ENCODE measurements at places on chromosomes 7 and 10.

DNA sequence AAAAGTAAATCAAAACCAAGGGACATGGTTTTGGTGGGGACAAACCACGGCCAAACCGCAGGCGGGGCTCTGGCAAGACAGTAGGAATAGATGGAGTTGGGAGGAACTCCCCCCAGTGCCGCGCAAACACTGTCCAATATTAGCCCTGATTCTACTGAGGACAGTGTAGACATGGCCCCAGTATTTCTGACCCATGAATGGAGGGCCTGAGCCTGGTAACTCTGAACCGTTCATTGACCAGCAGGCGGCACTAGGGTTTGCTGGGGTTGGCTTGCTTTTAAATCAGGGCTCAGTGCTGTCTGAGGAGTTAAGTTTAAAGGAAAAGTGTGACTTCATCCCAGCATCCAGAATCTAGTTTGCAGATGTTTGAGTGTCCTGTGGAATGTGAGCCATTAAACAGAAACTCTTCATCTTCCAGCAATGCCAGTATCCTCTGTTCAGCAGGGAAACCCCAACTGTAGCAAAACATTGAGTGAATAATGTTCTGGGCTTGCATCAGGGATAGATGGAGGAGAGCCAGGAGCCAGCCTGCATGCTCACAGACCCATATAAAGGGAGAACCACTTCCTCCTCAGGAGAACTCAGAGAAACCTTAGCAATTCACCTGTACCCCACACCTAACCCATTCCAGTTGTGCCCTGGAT lies 147.4 kb upstream of the PRSS58 start:
- no peak for DNase-seq

DNA sequence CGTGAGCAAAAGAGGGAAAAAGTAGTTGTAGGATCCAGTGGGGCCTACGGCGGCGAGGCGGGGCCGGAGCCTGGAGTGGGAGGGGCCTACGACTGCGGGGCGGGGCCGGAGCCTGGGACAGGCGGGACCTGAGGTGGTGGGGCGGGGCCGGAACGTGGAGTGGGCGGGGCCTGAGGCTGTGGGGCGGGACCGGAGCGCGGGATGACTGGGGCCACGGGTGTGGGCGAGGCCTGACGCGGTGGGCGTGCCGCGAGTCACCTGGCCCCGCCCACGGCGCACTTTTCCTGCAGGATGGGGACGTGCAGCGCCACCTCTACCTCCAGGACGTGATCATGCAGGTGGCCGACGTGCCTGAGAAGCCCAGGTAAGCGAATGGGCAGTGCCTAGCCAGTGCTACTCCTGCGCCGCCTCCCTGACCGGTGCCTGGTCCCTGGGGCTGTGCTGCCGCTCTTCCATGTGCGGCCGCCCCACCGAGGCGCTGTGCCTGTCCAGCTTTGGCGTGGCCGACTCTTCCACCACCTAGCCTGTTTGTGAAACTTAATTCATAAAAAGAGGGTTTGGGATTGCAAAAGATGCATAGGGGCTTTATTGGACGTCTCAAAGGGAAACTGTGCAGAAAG lies 496 bp downstream of the ZNF511 start:
- DNase-seq = peak; percentile 65

DNA sequence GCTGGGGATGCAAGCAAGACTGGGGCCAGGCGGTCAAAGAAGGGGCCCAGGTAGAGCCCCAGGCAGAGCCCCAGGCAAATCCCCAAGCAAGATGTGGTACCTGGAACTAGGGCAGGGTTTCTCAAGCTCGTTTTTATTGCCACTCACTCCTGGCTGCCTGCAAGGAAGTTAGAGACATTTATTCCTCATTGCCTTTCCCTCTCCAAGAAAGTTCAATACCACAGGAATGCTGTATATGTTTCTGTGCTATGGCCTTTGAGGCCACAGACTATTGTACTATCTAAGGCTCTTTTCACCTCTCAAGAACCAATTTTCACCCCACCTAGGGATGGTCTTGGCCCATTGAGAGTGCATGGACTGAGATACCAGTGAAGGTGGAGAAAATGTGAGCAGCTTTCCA lies 71.3 kb downstream of the TACC2 start:
- DNase-seq = no peak

DNA sequence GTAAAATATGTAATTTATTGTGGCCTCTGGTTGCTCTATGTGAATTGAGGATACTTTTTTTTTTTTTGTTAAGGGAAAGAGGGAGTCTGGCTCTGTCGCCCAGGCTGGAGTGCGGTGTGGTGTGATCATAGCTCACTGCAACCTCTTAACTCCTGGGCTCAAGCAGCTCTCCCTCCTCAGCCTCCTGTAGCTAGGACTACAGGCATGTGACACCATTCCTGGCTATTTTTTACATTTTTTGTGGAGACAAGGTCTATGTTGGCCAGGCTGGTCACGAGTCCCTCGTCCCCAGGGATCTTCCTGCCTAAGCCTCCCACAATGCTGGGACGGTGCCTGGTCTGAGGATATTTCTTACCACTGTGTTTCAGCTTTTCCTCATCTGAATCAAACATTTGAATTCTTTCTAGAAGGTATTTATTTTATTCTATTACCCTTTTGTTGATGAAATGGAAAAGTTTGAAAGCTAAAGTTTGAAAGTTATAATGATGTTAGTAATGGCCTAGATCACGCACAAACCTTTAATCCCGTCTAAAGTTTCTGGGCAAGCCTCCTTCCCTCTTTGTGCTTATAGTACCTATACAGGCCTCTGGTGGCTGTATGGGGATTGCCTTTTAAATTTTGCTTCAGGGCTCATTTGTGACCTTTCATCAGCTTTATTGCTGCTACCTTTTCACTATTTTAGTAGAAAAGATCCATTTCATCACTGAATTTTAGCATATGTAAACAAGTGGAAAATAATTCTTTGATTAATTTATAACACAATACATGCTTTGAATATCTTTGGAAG lies 2.0 kb downstream of the IFRD1 start:
- no peak for DNase-seq

GRCh38 chr10:65395631-65396030 lies 1530.2 kb upstream of the LRRTM3 start:
- no peak for DNase-seq

- DNase-seq = no peak
Measured at GRCh38 chr7:44213206-44213876, 12.6 kb downstream of the YKT6 start.

- peak; percentile 20 for DNase-seq
Measured at GRCh38 chr7:95772771-95773581, 622 bp downstream of the DYNC1I1 start.

DNA sequence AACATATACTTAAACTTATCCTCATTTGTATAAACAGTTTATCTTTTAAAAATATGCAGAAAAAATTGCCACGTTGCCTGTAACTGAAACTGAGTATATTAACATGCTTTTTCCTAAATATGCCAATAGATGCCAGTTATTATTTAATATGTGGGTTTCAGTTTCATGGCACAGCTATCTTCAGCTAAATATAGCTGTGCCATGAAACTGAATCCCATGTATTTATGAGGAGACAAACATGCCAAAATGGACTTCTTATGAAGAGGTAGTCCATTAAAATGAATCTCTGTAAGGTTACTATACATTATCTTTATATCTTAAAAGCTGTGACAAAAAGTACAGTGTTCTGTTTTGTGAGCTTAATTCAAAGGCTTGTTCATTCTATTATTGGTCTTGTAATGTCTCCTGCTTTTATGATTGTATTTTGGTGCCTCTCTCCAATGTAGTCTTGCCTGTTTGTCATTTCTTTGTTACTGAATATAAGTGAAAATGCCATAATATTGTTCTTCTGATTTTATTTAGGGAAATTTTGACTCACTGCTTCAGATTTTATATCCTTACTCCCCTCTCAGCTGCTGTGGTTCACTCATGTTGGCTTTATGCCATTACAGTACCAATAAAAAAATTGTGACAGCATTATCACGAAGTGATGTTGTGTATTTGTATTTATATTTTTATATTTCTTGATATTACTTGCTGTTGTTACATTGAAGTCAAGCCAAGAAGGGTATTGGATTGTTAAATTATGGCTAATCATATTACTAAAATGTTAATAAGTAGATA lies 34.3 kb upstream of the CACNA2D1 start:
- DNase-seq = no peak

- no peak for DNase-seq
Measured at GRCh38 chr10:110789604-110790433, 81.9 kb upstream of the PDCD4 start.

DNA sequence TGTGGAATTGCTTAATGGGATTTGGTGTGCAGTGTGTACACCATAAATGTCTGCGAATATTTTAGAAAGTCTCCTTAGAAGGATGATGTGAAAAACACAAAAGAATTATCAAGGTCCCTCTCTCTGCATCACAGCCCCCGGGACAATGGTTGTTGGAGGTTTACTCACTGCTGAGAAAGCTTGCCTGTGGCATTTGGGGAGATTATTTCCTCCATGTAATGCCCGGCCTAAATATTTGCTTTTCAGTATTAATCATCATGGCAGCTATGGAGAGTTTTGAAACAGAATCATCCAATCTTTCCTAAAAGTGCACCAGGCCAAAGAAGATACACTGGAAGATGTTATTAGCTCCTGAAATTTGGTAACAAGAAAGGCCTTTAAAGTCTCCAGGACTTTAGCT lies 113.8 kb upstream of the ADCY1 start:
- no peak for DNase-seq

DNA sequence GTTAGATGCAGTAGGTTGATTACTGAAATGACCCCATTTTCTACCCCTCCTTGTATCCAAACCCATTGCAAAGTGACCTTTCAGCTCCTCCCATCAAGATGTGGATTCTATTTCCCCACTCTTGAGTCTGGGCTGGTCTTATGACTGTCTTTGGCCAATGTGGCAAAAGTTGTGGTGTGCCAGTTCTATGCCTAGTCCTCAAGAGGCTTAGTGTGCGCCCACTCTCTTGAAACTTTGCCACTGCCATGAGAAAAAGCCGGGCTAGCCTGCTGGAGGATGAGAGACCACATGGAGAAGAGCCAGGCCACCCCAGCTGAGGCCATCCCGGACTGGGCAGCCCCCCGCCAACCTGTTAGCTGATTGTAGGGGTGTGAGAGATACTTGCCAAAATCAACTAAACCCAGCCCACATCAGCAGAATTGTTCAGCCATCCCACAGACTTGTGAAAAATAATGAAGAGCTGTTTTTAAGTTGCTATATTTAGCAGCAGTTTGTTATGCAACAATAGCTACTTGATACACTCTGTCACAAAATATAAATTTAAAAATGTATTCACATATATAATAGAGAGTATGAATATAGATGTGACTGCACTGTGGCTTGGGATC lies 131.0 kb upstream of the PALS2 start:
- DNase-seq = no peak

DNA sequence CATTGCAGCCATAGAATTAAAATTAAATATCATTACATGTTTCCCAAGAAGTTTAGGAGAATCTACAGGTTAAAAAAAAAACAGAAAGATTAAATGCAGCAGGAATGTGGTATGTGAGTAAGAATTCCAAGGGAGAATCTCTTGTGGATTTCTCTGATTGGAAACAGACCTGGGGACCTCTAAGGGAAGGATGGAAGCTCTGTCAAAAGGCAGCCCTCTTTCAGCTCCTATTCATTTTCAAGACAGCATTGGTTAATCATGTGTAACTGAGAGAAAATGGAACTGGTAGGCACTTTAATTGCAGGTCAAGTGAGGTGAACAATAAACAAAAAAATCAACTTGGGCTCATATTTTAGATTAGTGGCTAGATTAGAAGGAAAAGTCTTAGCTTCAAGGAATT lies 81.4 kb upstream of the MTPN start:
- DNase-seq = no peak

GRCh38 chr7:87029078-87029477 lies 30.4 kb downstream of the ELAPOR2 start:
- no peak for DNase-seq

DNA sequence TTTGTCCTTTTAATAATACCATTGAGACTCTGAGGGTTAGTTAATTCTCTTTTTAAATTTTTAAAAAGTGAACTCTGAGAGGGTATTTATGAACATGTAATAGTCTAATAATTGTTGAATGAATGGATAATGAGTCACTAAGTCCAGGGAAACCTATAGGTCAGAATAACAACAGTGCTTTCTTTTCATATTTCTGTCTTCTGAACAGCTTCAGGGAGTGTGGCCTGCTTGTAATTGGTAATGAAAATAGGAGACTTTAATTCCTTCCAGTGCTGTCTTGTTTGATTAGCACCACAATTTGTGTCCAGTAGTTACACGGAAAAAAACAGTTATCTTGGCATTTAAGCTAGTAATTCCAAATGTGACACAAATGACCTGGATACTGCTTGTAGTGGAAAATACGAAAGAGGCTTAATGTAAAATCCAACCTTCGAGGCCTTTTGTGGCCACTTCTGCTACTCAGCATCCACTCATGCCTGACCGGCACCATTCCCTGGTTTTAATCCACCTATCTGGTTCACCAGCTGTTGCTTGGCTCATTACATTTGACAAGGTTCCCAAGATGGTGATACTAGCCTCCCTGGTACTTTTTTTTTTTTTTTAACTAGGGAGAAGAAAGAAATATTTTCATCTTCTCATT lies 149.3 kb upstream of the IMMP2L start:
- no peak for DNase-seq

- no peak for DNase-seq
Measured at GRCh38 chr10:48703531-48704122, 19.0 kb downstream of the WDFY4 start.

GRCh38 chr7:16801111-16801542 lies 3.7 kb downstream of the AGR2 start:
- peak; percentile 41 for DNase-seq

DNA sequence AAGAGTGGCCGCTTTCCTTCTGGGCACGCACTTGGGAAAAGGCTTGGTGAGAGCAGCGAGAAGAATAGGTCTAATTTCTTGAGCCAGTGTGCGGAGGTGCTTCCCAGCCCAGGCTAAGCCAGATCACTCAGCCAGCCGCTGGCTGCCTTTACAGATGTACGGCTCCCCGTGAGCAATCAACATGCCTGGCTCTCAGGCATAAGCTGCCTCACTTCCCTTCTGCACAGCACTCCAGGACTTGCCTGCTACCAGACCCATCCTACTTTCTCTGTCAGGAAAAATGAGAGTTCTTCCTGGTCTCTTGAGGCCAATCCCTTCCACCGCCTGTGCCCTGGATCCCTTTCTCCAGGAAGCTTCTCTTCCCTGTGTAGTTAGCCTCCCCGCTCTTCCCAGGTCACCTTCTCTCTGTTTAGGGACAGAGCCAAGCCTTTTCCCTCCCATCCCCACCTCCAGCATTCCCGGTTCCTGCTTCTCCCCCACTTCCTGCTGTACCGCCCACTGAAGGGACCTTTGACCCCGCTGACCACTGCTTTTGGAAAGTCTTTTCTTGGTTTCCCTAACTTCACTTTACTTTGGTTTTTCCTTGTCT lies 1.1 kb upstream of the ACTR3C start:
- no peak for DNase-seq

GRCh38 chr7:11795231-11795630 lies 36.8 kb downstream of the THSD7A start:
- no peak for DNase-seq

All from HuH-7.5 (cell line).